ENCODE measurements at places on chromosomes 4 and X.

GRCh38 chrX:19723427-19723826 is 164.0 kb downstream of the SH3KBP1 start:
- no peak for DNase-seq

DNA sequence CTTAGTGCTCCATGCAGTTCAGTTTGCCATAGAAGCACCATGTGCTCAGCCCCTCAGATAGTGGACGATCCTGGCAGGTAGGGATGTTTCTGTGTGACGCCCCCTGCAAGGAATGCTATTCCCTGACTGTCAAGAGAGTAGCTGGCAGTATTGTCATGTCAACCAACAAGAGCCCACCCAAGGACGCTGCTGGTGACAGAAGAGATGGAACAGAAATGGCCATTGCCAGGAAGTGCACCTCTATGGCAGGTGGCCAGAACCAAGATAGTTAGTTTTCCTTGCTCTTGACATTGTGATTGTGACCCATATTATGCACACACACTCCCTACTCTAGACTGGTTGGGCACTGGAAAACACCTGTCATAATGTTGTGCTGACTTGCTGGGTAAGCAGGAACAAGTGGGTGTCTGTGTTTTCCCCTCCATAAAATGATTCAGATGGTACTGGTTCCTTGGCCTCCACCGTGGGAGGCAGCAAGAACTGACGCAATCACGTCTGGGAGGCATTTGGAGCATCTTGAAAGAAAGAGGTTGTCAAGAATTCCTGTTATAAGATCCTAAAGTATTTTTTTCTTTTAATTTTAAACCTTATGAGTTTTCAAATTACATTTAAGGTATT is 507.9 kb downstream of the MID1IP1 start:
- DNase-seq: no peak

DNA sequence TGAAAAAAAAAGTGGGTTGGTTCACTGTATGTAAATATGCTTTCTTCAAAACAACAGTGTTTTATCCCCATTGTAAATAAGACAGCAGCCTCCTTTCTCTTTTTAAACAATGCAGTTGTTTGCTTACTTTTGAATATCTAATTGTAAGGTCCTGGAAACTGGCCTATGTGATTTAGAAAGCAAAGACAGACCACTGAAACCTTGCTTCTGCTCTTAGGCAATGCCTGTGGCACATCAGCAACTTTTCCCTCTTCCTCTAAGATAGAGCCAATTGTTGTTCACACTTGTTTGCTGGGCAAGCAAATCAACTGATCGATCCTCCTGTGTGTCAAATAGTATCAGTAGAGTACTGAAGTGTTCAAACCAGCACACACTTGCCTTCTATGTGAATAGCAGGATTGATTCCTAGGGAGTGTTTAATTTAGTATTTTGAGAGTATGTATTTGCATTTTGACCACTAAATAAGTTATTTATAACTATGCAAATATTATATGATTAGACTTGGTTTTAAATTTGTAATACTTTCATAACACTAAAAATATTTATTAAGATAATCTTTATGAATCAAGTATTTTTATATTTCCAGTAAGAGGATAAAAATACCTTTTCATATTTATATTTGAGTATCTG is 55.4 kb upstream of the GRPR start:
- DNase-seq: no peak

DNA sequence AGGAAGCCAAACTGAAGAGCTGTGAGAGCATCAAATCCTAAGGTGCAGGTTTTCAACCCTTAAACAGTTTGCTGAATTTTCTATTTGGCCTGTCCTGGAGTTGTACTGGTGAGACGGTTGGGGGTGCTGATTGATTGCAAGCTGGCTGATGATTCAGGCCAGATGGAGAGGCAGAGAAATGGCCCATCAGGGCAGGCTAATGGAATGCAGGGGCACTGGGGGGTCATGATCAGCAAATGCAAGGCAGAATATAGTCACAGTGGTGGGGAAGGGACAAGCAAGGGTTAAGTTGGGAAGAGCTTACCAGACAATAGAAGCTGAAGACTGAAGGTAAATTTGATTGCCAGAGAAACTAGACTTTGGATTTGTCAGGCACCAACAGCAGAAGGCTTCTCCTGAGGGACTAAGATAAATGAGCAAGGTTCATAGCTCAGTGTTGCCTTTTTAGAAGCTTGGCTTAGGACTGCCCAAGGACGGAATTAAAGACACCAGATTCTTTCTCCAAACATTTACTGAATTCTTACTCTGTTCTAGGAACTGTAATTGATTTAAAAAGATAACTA is 4.3 kb upstream of the AADAT start:
- no peak for DNase-seq

DNA sequence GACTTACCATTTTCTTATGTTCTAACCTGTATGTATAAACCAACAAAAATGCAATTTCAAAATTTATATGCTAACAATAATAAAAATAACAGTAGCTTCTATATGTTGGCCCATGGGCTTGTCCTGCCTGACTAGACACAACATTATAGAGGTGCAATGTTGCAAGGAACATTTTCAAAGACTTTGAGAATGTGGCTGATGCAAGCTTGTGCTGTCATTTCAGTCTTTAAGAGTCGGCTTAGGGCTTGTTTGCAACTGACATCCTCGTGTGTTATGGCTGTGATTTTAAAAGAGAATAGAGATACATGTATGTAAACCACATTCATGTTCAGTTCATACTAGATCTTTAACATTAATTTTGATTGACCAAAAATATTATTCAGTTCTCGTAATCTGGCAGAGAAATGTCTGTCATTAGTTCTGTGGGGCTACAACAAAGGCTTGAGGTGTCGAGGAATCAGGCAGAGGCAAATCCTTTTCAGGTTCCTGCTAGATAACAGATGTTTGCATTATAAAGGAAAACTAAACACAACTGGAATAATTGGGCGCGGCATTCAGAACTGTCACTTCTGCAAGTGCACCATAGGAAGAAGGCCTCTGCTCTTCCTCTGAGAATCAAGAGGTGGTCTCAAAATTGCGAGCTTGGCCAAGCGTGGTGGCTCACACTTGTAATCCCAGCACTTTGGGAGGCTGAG is 13.1 kb downstream of the TMSB4X start:
- no peak for DNase-seq

GRCh38 chr4:8355864-8356565 is 84.5 kb downstream of the ACOX3 start:
- no peak for DNase-seq

DNA sequence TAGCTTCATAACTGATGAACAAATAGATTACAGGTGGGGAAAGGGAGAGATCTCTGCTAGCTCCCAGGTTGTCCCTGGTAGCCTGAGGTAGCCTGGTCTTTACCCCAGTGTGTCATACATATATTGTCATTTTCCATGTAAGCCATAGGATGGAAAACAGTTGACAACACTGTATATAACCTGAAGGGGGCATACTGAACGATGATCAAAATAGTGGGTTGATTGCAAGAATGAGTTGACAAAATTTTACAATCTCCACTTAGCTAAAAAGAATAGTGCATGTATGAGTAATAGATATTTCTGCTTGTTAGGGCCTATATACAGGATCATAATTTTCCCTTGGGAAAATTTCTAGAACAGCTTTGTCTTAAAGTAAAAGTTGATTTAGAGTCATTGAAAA is 304.1 kb upstream of the HAND2 start:
- DNase-seq: no peak

DNA sequence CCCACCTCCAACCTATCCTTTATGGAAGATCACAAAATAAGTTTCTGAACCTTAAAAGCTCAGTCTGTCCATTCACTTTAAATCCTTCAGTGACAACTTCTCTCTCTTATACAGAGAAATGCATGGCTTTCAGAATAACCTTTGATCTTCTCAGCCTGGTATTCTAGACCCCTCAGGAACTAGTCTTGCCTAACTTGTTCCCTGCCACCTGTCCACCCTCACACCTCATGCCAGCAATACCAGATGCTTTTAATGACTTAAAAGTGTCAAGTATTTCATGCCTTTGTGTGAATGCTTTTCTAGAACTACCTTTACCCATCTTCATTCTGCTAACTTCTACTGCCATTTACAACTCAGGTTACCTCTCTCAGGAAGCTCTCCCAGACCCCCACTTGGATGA is 7.4 kb downstream of the EXOC1L start:
- DNase-seq: no peak

GRCh38 chr4:1204286-1204827 is 32.0 kb upstream of the SPON2 start:
- DNase-seq: no peak

DNA sequence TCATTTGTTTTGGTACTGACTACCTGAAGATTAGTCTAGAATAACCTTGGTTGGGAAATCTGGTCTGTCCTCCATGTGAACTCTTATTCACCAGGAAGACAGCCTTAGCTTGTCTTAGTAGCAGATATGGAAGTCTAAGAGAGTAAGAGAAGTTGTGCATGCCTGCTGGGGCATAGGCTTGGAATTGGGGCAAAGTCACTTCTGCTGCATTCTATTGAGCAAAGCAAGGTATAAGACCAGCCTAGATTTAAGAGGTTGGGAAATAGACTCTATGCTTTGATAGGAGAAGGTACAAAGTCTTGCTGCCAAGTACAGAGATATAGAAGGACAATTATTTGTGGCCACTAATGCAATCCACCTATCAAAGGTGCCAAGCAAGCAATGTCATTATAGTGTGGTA is 464.0 kb upstream of the BOD1L1 start:
- DNase-seq: no peak

DNA sequence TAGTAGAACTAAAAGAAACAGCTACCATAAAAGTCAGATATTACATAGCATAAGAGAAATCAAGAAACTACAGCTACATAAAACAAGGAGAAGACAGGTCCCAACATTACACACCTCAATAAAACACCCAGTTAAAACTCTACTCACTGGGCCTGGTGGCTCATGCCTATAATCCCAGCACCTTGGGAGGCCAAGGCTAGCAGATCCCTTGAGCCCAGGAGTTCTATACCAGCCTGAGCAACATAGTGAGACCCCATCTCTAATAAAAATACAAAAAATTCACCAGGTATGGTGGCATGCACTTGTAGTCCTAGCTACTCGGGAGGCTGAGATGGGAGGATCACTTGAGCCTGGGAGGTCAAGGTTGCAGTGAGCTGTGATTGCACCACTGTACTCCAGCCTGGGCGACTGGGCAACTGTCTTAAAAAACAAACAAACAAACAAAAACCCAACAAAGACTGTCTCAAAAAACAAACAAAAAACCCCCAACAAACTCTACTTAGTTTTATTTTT is 15.2 kb upstream of the TXLNG start:
- no peak for DNase-seq

DNA sequence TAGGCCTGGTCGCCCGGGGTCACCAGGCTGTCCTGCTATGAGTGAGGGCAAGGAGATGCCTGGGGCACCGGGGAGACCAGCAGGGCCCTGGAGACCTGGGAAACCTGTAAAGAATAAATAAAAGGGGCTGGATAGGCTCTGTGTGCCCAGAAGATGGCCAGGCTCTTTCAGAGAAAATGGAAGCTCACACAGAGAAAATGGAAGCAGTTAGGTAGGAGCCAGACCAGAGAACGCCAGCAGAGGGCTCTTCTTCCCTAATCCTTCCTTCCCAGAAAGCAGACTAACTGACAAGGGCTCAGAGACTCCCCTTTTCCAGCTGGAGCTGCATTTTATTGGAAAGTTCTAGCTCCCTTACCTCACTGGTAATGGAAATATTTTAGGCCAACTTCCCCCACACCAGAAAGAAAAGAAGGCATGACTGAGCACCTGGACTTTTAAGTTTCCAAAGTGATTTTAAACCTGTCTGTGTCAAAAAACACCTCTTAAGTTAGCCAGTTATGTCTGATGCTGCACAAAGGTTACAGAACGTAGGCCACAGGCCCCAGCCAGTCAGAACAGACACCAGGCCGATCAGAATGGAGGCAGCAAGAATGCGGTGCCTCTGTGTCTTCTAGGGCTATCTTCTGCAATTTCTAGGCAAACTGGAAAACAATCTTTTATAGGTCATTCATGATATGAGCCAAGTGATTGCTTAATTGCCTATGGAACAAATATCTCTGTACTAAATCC is 74.0 kb downstream of the ATG4A start:
- DNase-seq: no peak

- DNase-seq: no peak
Observed at GRCh38 chrX:10352536-10352935, 195.8 kb downstream of the CLCN4 start.

GRCh38 chr4:20421603-20421985 is 169.9 kb downstream of the SLIT2 start:
- DNase-seq: no peak

GRCh38 chrX:6464726-6465125 is 70.2 kb downstream of the VCX3A start:
- DNase-seq: no peak

DNA sequence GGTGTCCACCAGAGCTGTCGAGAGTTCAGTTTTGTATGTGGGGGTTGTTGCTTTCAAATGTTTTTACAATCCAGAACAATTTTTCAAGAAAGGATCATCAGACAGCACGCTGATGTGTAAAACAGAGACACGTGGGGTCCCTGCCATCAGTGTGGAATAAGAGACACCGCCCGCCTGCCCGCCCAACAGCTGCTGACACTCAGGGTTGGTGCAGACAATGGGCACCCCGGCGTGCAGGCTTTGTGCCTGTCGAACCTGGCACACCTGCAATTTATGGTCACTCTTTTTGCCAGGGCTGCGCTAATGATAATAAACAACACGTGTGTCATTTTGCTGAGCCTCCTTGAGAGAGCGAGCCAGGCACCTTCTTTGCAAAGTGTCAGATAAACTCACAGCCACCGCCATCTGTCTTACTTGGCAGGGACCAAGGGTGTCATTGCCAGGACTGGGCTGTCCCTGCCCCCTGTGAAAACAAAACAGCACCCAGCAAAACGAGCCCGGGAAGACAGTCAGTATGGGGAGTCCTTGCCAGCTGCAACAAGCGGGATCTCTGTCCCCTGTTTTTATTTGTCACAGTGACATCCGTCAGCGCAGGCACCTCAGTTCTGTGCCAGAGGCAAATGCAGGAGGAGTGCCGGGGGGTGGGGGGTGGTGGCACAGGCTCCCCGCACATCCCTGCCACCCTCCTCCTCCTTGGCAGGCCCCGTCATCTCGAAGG is 69.1 kb downstream of the PSAPL1 start:
- DNase-seq: no peak

- DNase-seq: no peak
Observed at GRCh38 chrX:18640686-18641085, 31.2 kb downstream of the RS1 start.

DNA sequence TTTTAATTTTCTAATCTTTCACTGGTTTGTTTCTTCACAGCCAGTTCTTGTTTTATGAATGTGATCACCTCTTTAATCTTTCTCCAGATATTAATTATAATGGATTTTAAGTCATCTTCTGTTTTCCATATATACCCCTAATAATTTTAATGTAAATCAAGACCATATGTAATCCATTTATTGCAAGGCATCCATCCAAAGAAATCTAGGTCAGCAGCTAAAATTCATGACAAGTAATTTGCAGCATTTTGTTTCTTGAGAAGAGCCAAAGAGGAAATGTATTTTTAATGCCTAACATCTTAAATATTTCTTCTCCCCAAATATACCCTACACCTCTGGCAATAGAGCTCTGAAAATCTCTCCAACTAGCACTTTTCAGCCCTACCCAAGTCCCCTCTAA is 81.1 kb downstream of the SUPT20HL2 start:
- DNase-seq: no peak

GRCh38 chr4:81152839-81153713 is 61.9 kb downstream of the PRKG2 start:
- no peak for DNase-seq

- no peak for DNase-seq
Observed at GRCh38 chr4:173001571-173001970, 167.0 kb upstream of the GALNT7 start.

Measured in cortex of kidney (tissue), 1 donor.